ENCODE measurements at places on chromosomes 1 and 21.
A peak's percentile ranks its signal among the peaks of the same experiment; 100 is the strongest.

DNA sequence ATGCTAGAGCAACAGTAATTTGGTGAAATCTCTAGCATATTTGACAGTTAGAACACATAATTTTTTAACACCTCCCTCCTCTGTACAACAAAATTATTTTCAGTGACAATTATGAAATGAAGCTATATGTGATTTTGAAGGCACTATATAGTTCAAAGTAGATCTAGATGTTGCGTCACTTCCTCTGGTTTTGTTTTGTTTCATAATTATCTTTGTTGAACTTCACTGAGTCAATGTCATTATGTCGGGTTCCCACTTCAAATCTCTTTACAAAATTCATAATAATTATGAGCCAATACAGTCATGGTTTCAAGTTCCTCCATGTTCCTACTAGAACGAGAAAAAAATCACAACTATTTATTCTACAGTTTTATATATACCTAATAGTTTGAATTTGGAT, 254.8 kb upstream of the PLXNA2 start:
- DNase-seq: no peak

- DNase-seq: no peak
These were observed 54.6 kb downstream of the DPH5 start for GRCh38 chr1:100971021-100971420.

- DNase-seq: peak; percentile 21
These were observed 772 bp downstream of the ADAM15 start for GRCh38 chr1:155051777-155052398.

DNA sequence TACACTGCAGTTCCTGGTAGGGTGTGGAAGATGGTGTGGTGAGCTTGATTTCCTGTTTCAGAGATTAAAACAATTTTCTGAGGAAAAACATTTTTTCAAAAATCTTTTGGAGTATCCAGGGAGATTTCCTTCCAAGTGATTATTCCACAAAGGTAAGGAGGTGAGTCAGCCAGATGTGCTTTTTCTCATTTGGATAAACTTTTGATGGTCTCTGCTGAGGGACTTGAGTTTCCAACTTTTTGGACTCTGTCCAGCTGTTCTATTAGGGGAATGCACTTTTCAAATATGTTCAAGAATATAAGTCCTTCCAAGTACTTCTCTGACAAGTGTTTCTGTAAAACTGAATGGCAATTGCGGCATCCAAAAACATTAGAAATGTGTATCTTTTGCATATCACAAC, 628.8 kb upstream of the ADAMTS5 start:
- no peak for DNase-seq

GRCh38 chr1:225999912-226000337, 782 bp upstream of the SDE2 start:
- no peak for DNase-seq

GRCh38 chr1:237045278-237046016, 3.5 kb downstream of the RYR2 start:
- DNase-seq: no peak

Measured in fibroblast of skin of right biceps (primary cell).